T-helper 17 cell (primary cell): ENCODE measurements at places on chromosomes 7 and 10. TPM values are rescaled to one million over a fixed set of nuclear protein-coding genes. Genes with fewer than 3 reads are reported as not detected.

TSPAN15 gene
- 28.7 TPM for total RNA-seq

ERVW-1 gene
- total RNA-seq = not detected

ADAM12 gene
- total RNA-seq = 36.6 TPM

SMKR1 gene
- total RNA-seq = 0.77 TPM

TUBB8 gene
- total RNA-seq = not detected

TEX36 gene
- total RNA-seq = not detected

AS3MT gene
- total RNA-seq = not detected

SFRP5 gene
- total RNA-seq = not detected

TMEM26 gene
- not detected for total RNA-seq

SDK1 gene
- 0.12 TPM for total RNA-seq

HOXA13 gene
- total RNA-seq = not detected

ETV1 gene
- total RNA-seq = 0.55 TPM

CELF2 gene
- total RNA-seq = 202 TPM

AUTS2 gene
- 84.2 TPM for total RNA-seq

HYAL4 gene
- total RNA-seq = not detected

FBXO24 gene
- total RNA-seq = 0.31 TPM

RBM20 gene
- total RNA-seq = not detected

FAM180A gene
- not detected for total RNA-seq

MEOX2 gene
- not detected for total RNA-seq

SPDYE2 gene
- total RNA-seq = 0.21 TPM

CHAT gene
- not detected for total RNA-seq

HOXA4 gene
- total RNA-seq = 0.26 TPM

PDZD7 gene
- total RNA-seq = 1.1 TPM

ELMO1 gene
- 160 TPM for total RNA-seq

ZDHHC4 gene
- 19.1 TPM for total RNA-seq

TRIM4 gene
- total RNA-seq = 27.2 TPM

LDB3 gene
- total RNA-seq = not detected

HIF1AN gene
- total RNA-seq = 45.9 TPM

ZNF398 gene
- total RNA-seq = 17.2 TPM

LIPM gene
- total RNA-seq = not detected

ASB10 gene
- not detected for total RNA-seq

PON3 gene
- not detected for total RNA-seq

RPS24 gene
- 1,044 TPM for total RNA-seq

AZGP1 gene
- not detected for total RNA-seq

ASCC1 gene
- total RNA-seq = 14.0 TPM

PSD gene
- total RNA-seq = 5.1 TPM

PRPS1L1 gene
- total RNA-seq = not detected

PVRIG gene
- 30.1 TPM for total RNA-seq

GARIN1A gene
- total RNA-seq = 0.80 TPM

HOXA7 gene
- total RNA-seq = not detected

GTF2I gene
- total RNA-seq = 127 TPM

CHST3 gene
- not detected for total RNA-seq

DNAH11 gene
- 0.05 TPM for total RNA-seq

FAM25A gene
- not detected for total RNA-seq

SLC29A4 gene
- 0.55 TPM for total RNA-seq

AHCYL2 gene
- 16.6 TPM for total RNA-seq

SLC39A12 gene
- total RNA-seq = not detected

CYP2E1 gene
- 12.3 TPM for total RNA-seq

VAX1 gene
- total RNA-seq = not detected

OR6V1 gene
- not detected for total RNA-seq

HEPACAM2 gene
- total RNA-seq = not detected

COBL gene
- not detected for total RNA-seq

CARD11 gene
- 126 TPM for total RNA-seq

PRKAR2B gene
- 81.0 TPM for total RNA-seq

OPN1SW gene
- not detected for total RNA-seq

TUBAL3 gene
- not detected for total RNA-seq

TMEM176B gene
- not detected for total RNA-seq
